ENCODE measurements at places on chromosomes 7 and 10.
A peak's percentile ranks its signal among the peaks of the same experiment; 100 is the strongest.

GRCh38 chr10:124494046-124494807 lies 32.6 kb downstream of the LHPP start:
- no peak for DNase-seq

GRCh38 chr7:100175296-100175935 lies 1.8 kb downstream of the GPC2 start:
- DNase-seq: no peak

DNA sequence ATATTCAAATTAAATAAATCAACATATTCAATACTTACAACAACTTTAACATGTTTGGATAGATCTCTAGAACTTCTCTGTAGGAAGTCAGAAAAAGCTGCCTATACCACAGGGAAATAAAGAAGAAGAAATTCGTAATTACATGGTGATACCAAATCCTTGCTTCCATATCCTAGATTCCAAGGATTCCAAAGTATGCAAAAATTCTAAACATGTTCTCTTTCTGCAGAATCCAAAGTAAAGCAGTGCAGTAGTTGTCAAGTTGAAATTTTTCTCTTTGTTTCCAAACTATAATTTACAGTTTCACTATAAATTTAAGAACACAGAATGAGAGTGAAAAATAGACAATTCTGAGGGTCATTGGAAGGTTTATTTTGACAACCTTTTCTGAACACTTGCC lies 233.7 kb upstream of the PTN start:
- no peak for DNase-seq

- no peak for DNase-seq
Measured at GRCh38 chr7:33477719-33478480, 348.5 kb downstream of the BBS9 start.

- DNase-seq: no peak
Measured at GRCh38 chr10:117047947-117048346, 43.0 kb upstream of the SHTN1 start.

GRCh38 chr10:75513292-75513885 lies 82.0 kb downstream of the LRMDA start:
- DNase-seq: no peak

GRCh38 chr7:71868797-71869196 lies 543.3 kb downstream of the CALN1 start:
- DNase-seq: no peak

GRCh38 chr7:125098377-125098970 lies 168.8 kb upstream of the POT1 start:
- DNase-seq: no peak

DNA sequence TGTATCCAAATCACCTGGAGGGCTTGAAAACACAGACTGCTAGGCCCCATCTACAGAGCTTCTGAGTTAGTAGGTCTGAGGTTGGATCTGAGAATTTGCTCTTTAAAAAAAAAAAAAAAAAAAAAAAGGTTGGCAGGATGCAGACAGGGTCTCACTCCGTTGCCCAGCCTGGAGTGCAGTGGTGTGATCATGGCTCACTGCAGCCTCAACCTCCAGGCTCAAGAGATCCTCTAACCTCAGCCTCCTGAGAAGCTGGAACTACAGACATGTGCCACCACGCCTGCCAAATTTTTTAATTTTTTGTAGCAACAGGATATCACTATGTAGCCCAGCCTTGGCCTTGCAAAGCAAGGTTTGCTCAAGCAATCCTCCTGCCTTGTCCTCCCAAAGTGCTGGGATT lies 8.0 kb downstream of the GDI2 start:
- no peak for DNase-seq

DNA sequence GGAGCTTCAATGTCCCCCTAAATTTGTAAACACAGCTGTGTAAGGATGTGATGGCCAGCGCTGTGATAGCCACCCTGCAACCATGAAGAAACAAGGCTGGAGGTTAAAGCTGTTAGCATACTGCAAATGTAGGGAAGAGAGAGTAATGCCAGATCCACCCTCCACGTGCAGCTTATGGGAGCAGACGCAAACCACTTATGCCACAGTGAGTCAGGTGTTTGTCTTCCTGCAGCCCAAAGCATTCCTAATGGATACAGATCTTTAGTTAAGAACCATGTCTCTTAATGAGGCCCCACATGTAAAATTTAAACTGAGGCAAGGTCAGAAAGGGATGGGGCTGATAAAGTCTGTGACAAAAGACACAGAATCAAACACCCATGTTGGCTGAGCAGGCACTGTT lies 13.6 kb upstream of the MYL7 start:
- DNase-seq: no peak

GRCh38 chr10:34649385-34649784 lies 165.7 kb downstream of the PARD3 start:
- DNase-seq: no peak

DNA sequence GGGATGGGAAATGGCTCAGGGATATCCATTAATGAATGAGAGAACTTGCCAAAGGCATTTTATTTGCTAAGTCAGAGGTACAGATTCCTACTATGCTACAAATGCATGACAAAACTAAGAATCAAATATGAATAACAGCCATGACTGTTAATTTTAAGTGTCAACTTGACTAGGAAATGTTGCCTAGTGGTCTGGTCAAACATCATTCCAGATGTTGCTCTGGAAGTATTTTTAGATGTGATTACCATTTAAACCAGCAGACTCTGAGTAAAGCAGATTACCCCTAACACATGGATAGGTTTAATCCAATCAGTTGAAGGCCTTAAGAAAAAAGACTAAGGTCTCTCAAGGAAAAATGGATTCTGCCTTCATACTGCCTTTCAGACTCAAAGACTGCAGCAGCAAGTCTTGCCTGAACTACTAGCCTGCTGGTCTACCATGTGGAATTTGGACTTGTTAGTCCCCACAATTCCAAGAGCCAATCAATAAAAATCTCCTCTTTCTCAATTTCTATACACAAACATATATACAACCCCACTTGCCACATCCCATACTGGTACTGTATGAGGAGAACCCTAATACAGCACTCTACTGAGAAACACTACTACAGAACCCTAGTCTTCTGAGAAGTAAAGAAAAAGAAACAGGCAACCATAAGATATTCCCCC lies 119.1 kb downstream of the NRBF2 start:
- no peak for DNase-seq

GRCh38 chr7:154929006-154929726 lies 73.8 kb downstream of the PAXIP1 start:
- no peak for DNase-seq

GRCh38 chr10:30781670-30782121 lies 152.1 kb upstream of the LYZL2 start:
- peak; percentile 93 for DNase-seq

- DNase-seq: no peak
Measured at GRCh38 chr10:14329746-14330173, 964 bp downstream of the FRMD4A start.

- no peak for DNase-seq
Measured at GRCh38 chr7:41880107-41880506, 177.2 kb upstream of the INHBA start.

GRCh38 chr10:79424221-79425073 lies 21.0 kb downstream of the ZCCHC24 start:
- no peak for DNase-seq

- DNase-seq: peak; percentile 9
Measured at GRCh38 chr10:30583778-30584415, 45.7 kb downstream of the LYZL2 start.

DNA sequence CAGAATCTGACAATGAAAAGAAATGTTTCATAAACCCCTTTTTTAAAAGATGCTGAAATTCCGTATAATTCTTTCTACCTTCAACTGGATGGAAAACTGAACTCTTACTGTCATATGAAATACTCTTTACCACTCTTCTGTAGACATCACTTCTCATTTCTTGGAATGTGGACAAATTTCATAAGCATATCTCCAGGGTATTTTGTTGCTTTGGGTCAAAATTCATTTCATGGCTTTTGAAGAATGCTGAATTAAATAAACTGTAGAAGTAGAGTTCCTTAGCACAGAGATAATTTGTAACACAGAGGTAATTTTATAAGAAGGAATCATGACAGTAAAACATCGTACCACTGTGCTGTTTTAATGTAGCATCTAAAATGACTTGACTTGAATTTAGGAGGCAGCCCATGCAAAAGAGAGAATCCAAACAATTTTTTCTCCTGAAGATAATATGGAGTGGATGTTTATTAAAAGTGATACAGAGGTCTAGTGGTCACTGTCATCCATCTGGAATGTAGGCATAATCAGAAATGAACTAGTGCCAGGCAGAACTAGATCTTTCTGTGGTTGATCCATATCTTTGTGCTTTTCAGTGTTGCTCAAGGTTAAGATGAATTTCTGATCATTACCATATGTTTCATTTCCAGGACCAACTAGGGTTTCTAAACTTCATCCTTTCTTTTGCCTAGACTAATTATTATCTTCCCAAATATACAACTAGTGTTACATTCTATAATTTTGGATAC lies 492.0 kb downstream of the KIF20B start:
- no peak for DNase-seq

DNA sequence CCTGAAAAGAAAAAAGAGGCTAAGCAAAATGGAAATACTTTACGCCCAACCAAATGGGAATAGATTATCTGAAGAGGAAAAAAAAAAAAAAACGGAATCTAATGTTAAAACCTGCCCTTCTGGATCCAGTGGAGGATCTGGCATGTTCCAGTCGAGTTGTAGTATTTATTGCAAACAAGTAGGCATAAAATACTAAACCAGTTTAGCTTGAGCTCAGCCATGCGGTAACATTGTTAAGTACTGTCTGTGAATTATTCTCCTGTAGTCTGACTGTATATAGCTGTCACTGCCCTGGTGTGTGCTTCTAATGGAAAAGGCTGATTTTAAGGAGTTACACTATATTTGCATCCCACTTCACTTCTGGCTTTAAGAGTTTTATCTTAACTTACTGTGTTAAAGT lies 40.3 kb downstream of the CELF2 start:
- DNase-seq: no peak

GRCh38 chr10:96560966-96561887 lies 25.6 kb downstream of the TM9SF3 start:
- no peak for DNase-seq

- no peak for DNase-seq
Measured at GRCh38 chr7:70294211-70294911, 696.1 kb downstream of the AUTS2 start.

DNA sequence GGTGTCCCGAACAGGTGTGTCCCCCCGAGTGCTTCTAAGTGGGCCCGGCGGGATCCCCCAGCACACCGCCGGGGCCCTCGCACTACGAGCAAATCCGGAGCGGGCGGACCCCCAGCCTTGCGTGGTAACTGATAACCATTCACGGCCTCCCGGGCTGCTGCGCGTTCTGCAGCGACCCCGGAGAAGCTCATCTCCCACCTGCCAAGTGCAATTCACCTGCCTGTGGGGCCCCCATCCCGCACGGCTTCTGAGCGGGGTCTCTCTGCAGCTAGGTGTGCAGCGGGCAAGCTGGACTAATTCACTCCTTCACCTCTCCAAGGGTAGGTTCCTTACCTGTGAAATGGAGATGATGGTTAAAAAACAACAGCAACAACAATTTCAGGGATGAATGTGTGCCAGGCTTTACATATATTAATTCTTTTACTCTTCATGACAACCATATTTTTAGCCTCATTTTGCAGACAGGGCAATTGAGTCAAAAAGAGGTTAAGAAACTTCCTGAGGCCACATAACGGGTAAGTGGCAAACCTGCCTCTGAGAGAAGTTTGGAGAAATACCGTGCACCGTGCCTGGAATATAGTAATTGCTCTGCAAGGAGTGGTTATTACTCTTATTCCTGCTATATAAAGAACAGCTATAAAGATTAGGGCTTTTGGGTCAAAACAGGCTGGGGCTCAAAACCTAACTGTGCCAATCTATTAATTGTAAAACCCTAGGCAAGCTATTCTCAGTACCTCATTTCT lies 652 bp upstream of the PODXL start:
- no peak for DNase-seq

GRCh38 chr7:149879271-149879743 lies 5.5 kb downstream of the ATP6V0E2 start:
- DNase-seq: no peak

- no peak for DNase-seq
Measured at GRCh38 chr10:127153181-127153580, 43.2 kb downstream of the INSYN2A start.

GRCh38 chr7:50142425-50143017 lies 49.5 kb upstream of the ZPBP start:
- peak; percentile 3 for DNase-seq

- DNase-seq: no peak
Measured at GRCh38 chr10:60098677-60099601, 192.6 kb upstream of the CCDC6 start.

- no peak for DNase-seq
Measured at GRCh38 chr10:30022590-30022989, 36.8 kb downstream of the JCAD start.

- DNase-seq: no peak
Measured at GRCh38 chr10:14016931-14017333, 313.8 kb downstream of the FRMD4A start.

DNA sequence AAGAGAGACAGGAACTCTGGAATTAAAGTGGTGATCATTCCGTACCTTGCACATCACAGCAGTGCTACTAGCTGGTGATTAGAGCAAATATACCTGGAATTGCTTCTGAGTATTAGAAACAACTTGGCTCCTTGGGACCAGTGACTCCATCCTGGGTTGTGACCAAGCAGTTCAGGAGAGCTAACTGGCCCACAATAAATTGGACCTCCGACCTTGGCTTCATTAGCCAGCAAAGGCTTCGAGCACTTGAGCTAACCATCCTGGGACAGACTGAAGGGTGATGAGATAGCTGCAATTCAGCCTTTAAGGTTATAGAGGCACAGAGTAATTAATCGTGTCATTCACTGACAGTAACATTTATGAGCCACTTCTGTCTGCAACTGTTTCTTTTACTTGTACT lies 287.8 kb downstream of the INHBA start:
- DNase-seq: no peak

- no peak for DNase-seq
Measured at GRCh38 chr7:71459132-71459531, 327.2 kb downstream of the GALNT17 start.

DNA sequence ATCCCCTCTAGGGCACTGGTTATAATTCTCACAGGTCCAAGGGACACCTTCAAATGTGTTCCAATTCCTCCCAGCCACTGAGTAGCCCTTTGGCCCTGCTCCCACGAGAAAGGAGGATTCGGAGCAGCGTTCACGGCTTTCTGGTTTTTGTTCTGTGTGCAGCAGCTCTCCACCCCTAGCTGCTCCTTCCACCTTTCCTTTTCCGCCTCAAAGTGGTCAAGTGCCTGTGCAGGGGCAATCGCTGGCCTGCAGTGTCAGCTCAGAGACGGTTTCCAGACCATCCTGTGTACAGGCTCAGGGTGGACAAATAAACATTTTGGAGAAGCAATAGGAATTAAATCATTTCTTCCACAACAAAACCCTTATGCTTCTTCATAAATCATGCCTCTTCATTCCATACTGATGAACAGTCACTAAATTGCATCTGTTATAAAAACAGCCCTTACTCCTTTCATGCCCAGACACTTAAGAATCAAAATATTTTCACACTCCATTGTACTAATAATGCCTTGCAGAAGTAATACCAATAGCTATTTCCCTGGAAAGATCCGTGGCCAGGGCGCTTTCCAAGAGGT lies 1.1 kb downstream of the KIAA1549 start:
- peak; percentile 11 for DNase-seq

Data from midbrain (tissue), 1 donor.